B cell (primary cell): ENCODE measurements at places on chromosomes 2 and 18. TPM values are rescaled to one million over a fixed set of nuclear protein-coding genes. Genes with fewer than 3 reads are reported as not detected.

- no peak for DNase-seq
Observed at GRCh38 chr2:238598802-238599530, 172.2 kb downstream of the ASB1 start.

- DNase-seq: no peak
Observed at GRCh38 chr2:15758848-15759247, 167.2 kb downstream of the DDX1 start.

GRCh38 chr2:30326497-30326896 lies 95.2 kb downstream of the LBH start:
- no peak for DNase-seq

DNA sequence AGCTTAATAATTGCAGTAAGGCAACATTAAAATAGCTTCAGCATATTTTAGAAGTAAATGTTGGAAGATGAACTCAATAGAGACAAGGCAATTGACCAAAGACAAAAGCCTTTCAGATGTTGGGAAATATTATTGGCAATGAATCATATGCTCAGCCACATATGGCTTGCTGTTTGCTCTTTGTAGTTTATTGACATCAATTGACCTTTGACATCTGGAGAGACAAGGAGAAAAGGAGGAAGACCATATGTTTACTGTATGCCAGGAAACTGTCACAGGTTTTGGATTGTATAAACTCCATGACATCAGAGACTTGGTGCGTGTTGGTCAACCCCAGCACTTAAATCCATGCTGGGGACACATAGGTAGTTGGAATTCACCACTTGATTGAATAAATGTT lies 60.6 kb upstream of the SLC16A14 start:
- no peak for DNase-seq

DNA sequence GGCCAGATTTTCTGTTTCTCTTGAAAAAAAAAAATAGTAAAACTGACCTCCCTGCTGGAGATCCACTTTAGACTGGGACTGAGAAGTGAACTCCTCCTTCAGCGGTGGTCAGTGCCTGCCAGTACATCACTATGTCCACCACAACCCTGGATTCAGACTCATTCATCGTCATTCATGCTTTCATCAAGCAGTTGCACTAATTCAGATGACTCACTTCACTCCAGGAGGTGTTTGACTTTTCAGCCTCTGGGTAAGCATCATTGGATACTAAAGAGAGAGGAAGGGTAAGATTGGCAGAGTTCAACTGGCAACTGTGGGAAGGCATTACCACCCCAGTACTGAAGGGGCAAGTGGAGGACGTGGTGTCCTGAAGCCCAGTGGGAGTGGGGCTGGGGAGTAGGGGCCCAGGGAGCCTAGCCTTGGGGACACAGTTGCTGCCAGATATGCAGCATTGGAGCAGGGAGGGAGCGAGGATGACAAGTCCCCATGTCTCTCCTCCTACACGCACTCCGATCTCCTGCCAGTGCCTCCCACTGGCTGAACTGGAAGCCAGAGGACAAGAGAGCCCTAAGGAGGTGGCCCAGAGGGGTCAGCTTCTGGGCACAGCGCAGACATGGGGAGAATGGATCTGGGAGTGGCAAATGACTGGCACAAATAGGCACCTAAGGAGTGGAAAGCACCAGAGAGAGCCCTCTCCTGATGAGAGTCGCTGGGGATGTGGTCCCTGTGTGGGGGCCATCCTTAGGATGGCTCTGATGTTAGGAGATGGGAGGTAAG lies 111.1 kb downstream of the TGFA start:
- DNase-seq: no peak

GRCh38 chr2:100264651-100265050 lies 57.6 kb downstream of the LONRF2 start:
- no peak for DNase-seq

GRCh38 chr2:191280290-191280689 lies 35.1 kb downstream of the MYO1B start:
- DNase-seq: no peak

DNA sequence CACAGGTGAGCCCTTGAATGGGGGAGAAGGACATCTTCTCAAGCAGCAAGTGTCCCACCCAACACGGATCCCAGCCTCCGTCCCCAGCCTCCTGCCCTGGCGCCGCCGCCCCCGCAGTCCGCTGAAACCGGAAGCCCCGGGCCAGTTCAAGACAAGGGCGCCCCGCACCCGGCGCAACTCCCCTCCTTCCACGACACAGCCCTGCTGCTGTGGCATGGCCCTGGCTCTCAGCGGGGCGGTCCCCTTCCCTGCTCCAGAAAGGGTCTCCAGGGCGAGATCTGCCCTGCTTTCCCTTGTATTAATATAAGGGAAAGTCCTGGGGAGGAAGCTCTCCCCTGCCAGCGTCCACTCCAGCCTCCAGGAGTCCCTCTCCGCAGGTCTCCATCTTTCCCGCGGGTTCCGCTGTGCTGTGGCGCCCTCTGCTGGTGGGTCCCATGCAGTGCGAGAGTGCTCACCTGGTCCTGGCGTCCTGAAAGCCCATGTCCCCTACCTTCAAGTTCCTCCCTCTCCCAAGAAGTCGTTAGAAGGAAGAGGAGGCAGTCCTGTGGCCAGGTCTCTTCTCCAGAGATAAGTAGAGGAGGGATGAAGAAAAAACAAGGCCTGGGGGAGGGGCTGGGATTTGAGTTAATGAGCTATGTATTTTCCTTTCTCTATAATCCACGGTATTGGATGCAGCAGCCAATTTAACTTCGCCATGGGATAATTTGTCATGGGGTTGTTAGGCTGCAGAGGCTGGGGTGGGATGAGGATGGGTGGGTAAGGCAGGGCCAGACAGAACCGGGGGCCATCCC lies 176.0 kb downstream of the SMAD2 start:
- DNase-seq: peak; percentile 25

DNA sequence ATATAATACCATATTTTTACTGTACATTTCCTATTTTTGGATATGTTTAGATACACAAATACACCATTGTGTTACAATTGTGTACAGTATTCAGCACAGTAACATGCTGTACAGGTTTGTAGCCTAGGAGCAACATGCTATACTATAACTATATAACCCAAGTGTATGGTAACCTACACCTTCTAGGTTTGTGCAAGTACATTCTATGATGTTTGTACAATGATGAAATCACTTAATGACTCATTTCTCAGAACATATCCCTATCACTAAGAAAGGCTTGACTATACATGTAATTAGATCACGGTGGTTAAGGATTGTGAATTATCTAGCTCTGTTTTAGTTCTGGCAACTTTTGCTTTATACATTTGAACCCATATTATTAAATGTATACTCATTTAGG lies 31.3 kb downstream of the NPHP1 start:
- DNase-seq: no peak

- DNase-seq: no peak
Observed at GRCh38 chr2:233456934-233457333, 102.6 kb downstream of the DGKD start.

GRCh38 chr2:222134654-222135053 lies 164.1 kb downstream of the PAX3 start:
- no peak for DNase-seq

- no peak for DNase-seq
Observed at GRCh38 chr2:70725505-70725904, 42.5 kb downstream of the ADD2 start.

GRCh38 chr2:26164641-26165211 lies 8.2 kb upstream of the GAREM2 start:
- no peak for DNase-seq

DNA sequence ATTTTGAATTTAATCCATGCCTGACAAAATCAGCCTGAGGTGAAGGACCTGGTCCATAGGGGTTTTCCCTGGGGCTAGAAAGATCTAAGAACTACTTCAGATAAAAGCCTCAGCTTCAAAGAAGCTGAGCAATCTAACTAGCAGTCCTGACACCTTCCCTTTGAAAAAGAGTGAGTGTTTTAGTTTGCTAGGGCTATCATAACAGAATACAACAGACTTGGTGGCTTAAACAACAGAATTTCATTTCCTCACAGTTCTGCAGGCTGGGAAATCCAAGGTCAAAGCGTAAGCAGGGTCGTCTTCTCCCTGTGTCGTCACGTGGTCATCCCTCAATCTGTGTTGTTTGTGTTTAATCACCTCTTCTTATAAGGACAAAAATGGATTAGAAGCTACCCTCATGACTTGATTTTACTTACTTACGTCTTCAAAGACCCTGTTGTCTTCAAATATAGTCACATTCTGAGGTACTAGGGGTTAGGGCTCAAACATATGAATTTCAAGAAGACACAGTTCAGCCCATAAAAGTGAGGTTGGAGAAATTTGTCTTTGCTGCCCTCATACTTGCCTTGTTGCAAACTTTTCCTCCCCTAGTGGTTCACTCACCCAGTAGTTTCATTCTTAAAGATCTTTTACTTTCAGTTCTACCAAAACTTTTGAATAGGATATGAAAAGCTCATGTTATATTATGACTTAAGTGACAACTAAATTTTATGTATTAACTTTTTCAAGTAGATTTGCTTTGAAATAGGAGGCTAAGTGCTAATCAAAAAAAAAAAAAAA lies 673.8 kb downstream of the ARHGAP15 start:
- no peak for DNase-seq

- no peak for DNase-seq
Observed at GRCh38 chr2:120546048-120546864, 189.4 kb upstream of the GLI2 start.

GRCh38 chr18:28439870-28440269 lies 262.9 kb upstream of the CDH2 start:
- no peak for DNase-seq

GRCh38 chr2:162385536-162385935 lies 41.6 kb downstream of the GCA start:
- DNase-seq: no peak

DNA sequence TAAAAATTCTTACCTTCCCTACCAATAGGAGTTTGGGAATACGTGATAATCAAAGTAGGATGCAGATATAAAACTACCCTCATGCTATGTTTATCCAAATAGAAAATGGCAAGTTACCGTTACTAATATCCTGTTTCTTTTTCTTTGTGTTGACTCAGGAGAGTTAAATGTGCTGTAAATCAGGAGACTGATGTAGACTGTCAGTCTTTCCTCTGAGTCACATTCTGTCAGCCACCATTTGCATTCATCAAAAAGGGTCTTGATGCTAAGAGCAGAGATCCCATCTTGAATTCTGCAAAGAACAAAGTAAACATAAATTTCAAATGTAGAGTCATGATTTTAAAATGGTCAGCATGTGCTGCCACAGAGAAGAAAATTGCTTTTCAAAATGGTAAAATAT lies 712.8 kb downstream of the SOCS6 start:
- no peak for DNase-seq

- DNase-seq: no peak
Observed at GRCh38 chr2:214543386-214543955, 132.6 kb downstream of the VWC2L start.

GRCh38 chr2:64804651-64805050 lies 150.9 kb upstream of the SERTAD2 start:
- no peak for DNase-seq

DNA sequence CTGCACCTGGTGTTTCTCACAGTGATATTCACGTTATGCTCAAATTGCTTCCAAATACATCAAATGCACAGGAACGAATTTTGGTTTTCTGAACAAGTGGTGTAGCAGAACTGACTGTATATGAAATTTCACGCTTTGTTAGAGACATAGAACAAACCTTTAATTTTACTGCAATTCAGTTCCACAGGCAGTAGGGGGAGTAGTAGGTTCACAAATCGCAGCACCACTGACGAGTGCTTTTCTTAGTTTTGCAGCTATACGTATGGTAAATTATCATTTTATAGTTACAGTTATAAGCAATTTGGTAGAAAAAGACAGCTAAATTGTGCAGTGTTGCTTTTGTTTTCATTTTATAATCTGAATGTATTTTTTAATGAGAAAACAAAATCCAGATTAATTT lies 113.3 kb downstream of the KIAA1328 start:
- peak; percentile 8 for DNase-seq

- DNase-seq: no peak
Observed at GRCh38 chr18:62631173-62631572, 84.2 kb upstream of the PHLPP1 start.

- no peak for DNase-seq
Observed at GRCh38 chr2:191249156-191249813, 4.1 kb downstream of the MYO1B start.

DNA sequence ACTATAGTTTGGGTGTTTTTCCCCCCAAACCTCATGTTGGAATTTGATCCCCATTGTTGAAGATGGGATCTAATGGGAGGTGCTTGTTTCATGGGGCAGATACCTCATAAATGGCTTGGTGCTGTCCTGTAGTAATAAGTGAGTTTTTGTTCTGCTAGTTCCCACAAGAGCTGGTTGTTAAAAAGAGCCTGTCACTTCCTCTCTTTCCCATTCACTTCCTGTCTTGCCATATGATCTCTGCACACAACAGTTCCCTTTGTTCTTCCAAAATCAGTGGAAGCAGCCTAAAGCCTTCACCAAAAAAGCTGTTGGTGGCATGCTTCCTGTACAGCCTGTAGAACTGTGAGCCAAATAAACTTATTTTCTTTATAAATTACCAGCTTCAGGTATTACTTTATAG lies 768.2 kb upstream of the VRK2 start:
- DNase-seq: no peak

DNA sequence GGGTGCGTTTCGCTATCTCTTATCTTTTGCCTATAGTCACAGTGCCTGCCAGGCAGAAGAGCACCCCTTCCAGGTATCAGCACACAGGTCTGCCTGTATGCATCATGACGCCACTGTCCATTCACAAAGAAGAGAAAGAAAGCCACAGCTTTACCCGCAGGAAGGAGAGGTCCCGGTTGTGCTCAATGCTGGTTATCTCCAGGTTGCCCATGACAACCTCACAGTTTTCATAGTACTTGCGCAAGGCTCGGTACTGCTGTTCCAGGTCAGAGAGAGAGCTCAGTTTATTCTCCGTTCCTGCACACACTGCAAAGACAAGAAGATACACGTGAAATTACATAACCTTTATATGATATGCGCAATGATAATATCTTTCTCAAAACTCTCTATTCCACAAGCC lies 414.0 kb downstream of the ERBB4 start:
- DNase-seq: no peak

DNA sequence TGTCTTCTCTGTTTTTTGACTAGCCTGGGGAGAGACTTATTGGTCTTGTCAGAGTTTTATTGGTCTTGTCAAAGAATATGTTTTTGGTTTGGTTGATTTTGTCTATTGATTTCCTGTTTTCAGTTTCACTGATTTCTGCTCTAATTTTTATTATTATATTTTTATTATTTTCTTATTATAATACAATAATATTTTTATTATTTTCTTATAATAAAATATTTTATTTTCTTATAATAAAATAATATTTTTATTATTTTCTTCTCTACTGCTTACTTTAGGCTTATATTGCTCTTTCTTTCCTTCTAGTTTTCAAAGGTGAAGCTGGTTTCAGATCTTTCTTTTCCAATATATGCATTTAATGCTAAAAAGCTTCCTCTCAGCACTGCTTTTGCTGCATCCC lies 62.0 kb downstream of the TRAPPC12 start:
- no peak for DNase-seq

The ALPP gene
- 0.25 TPM in 1 of 2 replicates, not detected in the other for polyA plus RNA-seq

The FSHR gene
- polyA plus RNA-seq: not detected in 2 replicates

The SPIRE1 gene
- polyA plus RNA-seq: 0.22 and 0.45 TPM in 2 replicates

The OSR1 gene
- polyA plus RNA-seq: not detected in 2 replicates

The TMEM169 gene
- polyA plus RNA-seq: 0.28 and 0.75 TPM in 2 replicates

The DNAJC27 gene
- 6.0 and 12.5 TPM in 2 replicates for polyA plus RNA-seq

The OR6B2 gene
- polyA plus RNA-seq: not detected in 2 replicates

The TUBB8B gene
- 1.6 and 6.3 TPM in 2 replicates for polyA plus RNA-seq
